Left ventricle myocardium inferior (tissue), 1 donor: ENCODE measurements at places on chromosomes 4 and X. TPM values are rescaled to one million over a fixed set of nuclear protein-coding genes. Genes with fewer than 3 reads are reported as not detected.

DNA sequence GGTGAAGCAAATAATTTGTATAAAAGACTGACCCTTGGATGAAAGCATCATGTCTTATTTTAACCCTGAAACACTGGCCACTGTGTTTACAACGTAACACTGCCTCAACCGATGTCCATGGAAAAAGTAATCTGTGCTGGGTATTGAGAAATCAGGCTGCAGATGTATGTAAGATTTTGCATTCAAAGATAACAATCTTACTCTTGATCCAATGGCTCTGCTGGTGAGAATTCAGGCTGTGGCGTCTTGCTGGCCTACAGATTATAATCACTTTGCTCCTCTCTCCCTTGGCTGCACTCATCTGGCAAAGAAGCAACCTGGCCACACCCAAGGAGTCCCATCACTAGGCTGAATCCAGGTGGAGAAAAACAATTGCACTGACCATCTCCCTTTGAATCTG, 7.5 kb downstream of the ADGRA3 start:
- no peaks in the 10 kb centered on the region for H3K36me3 ChIP-seq
- no peak overlapping the region for H3K27ac ChIP-seq
- H3K4me1 ChIP-seq = peaks cover 42% of the 10 kb centered on the region
- no peak for DNase-seq

DNA sequence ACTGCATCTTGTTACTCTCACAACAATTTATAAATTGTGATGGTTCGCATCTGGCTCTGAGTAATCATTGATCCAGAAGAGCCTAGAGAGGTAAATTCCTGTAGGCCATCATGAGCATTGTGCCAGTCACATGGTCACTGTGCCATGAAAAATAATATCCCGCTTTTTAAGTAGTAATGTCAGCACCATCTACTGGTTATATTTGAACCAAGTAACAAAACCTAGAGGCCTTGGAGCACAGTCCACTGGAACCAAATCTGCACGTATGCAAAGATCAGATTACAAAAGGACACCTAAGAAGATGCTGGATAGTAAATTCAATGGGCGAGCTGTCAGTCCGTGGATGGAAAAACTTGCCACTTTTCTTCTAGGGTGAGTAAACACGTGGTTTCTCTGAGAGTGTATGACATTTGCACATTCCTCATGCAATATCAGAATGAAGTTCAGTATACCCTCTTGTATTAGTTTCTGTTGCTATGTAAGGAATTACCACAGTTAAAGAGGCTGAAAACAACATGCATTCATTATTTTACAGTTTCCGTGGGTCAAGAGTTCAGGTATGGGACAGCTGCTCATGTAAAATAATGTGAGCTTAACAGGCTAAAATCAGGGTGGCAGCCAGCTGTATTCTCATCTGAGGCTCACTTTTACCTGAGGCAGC, 26.8 kb downstream of the FAM114A1 start:
- H3K27me3 ChIP-seq = no peaks in the 10 kb centered on the region
- no peak overlapping the region for H3K27ac ChIP-seq
- peaks cover 5% of the 10 kb centered on the region for H3K4me1 ChIP-seq
- H3K4me3 ChIP-seq = no peak overlapping the region
- peaks cover 33% of the 10 kb centered on the region for H3K36me3 ChIP-seq

ENOX2 gene
- 14.1 TPM for total RNA-seq

SHROOM3 gene
- 16.2 TPM for total RNA-seq

CYP2U1 gene
- 9.4 TPM for total RNA-seq

DNA sequence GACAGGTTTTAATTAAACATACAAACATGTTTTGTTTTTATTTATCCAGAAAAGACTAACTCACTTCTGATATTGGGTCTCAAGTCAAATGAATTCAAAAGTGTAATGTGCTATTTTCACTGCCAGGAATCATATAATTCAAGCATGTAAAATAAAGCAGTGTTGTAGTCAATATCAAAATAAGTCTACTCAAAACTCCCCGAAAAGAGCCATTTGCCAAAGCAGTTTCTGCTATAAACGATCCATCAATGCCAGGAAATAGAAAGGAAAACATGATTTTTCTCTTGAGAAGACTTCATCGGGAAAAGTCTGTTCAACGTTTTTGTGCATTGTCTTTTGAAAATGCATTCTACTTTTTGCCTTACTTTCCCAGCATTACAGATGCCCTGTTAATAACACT, 633.3 kb downstream of the FAT4 start:
- no peaks in the 10 kb centered on the region for H3K4me1 ChIP-seq
- no peak overlapping the region for H3K4me3 ChIP-seq
- H3K36me3 ChIP-seq = no peaks in the 10 kb centered on the region
- no peak for DNase-seq
- no peak overlapping the region for H3K27ac ChIP-seq
- H3K27me3 ChIP-seq = no peaks in the 10 kb centered on the region

- H3K27me3 ChIP-seq = no peaks in the 10 kb centered on the region
- peaks cover 10% of the 10 kb centered on the region for H3K36me3 ChIP-seq
Measured at GRCh38 chr4:53997898-53998297, 66.5 kb downstream of the CHIC2 start.

- H3K36me3 ChIP-seq = no peaks in the 10 kb centered on the region
- peaks cover 14% of the 10 kb centered on the region for H3K4me1 ChIP-seq
- no peaks in the 10 kb centered on the region for H3K27me3 ChIP-seq
- peak overlapping the region; percentile 88 for H3K27ac ChIP-seq
- no peak for DNase-seq
- H3K4me3 ChIP-seq = peak overlapping the region; percentile 74
Measured at GRCh38 chrX:49877397-49878101, 1.7 kb upstream of the USP27X start.

DNA sequence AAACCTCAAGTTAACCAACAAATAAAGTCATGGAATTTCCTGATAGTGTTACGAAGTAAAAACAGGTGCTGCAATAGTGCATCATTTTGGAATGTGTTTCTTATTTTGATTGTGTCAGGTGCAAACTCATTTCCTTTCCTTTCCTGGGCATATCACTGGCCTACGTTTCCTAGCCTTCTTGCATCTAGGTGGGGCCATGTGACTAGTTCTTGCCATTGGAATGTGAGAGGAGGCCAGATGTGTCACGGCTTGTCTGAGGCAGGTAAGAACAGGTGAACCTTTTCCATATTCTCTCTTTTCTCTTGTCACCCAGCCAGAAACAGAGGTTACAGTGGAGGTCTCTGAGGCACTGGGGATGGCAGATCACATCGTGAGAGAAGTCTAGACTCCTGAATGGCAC, 868.0 kb downstream of the RPA4 start:
- no peaks in the 10 kb centered on the region for H3K36me3 ChIP-seq
- H3K27ac ChIP-seq = no peak overlapping the region
- H3K4me3 ChIP-seq = no peak overlapping the region
- no peak for DNase-seq

- peaks cover 12% of the 10 kb centered on the region for H3K4me1 ChIP-seq
- DNase-seq = no peak
- no peak overlapping the region for H3K4me3 ChIP-seq
- no peaks in the 10 kb centered on the region for H3K27me3 ChIP-seq
- no peak overlapping the region for H3K27ac ChIP-seq
- no peaks in the 10 kb centered on the region for H3K36me3 ChIP-seq
Measured at GRCh38 chr4:75633846-75634245, 3.5 kb upstream of the CDKL2 start.

GRCh38 chr4:1074077-1074476, 39.3 kb downstream of the RNF212 start:
- no peak overlapping the region for H3K4me3 ChIP-seq
- no peaks in the 10 kb centered on the region for H3K4me1 ChIP-seq
- DNase-seq = no peak
- no peaks in the 10 kb centered on the region for H3K36me3 ChIP-seq
- no peak overlapping the region for H3K27ac ChIP-seq
- H3K27me3 ChIP-seq = peaks cover 44% of the 10 kb centered on the region

GRCh38 chr4:104524026-104524425, 29.3 kb upstream of the CXXC4 start:
- H3K27ac ChIP-seq = no peak overlapping the region
- no peaks in the 10 kb centered on the region for H3K4me1 ChIP-seq
- H3K27me3 ChIP-seq = no peaks in the 10 kb centered on the region
- no peak overlapping the region for H3K4me3 ChIP-seq
- no peaks in the 10 kb centered on the region for H3K36me3 ChIP-seq

TMPRSS11A gene
- total RNA-seq = not detected

FAM149A gene
- 12.2 TPM for total RNA-seq

DNA sequence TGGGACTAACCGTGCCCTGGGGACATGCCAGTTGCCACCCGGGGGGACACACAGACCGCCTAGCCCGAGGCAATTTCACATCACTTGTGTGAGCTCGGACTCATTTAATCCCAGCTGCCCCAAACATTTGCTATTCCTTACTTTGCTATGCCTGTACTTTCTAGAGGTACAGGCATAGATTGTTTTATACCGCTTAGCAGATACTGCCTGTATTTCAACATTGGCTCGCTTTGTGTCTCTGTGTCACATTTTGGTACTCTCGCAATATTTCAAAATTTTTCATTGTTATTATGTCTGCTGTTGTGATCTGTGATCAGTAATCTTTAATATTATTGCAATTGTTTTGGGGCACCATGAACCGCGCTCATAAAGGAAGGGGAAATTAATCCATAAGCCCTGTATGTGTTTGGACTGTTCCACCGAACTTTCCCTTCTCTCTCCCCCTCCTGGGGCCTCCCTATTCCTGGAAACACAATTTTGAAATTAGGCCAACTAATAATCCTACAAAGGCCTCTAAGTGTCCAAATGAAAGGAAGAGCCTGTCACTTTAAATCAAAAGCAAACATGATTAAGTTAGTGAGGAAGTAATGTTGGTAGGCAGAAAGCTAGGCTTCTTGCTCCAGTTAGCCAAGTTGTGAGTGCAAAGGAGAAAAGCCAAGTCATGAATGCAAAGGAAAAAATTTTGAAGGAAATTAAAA, 568 bp upstream of the CASP6 start:
- peaks cover 3% of the 10 kb centered on the region for H3K36me3 ChIP-seq
- peak overlapping the region; percentile 90 for H3K4me3 ChIP-seq
- H3K27me3 ChIP-seq = no peaks in the 10 kb centered on the region
- H3K4me1 ChIP-seq = peaks cover 33% of the 10 kb centered on the region

DNA sequence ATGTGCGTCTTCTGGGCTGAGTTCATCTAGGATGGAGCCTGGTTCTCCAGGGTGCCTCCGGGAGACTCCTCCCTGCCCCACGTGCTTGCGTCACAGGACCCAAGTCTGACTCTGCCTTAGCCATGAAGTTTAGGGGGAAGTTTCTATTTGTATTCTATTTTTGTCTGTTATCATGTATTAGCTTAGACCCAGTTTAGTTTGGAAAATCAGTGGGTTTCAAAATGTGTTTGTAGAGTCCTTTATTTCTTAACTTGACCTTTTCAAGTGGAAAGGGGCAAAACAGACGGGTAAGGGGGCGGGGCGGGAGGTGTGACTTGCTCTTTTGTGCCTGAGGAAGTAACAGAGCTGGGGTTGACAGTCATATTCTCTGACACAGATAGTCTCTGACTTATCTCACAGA, 86.0 kb downstream of the HTT start:
- no peaks in the 10 kb centered on the region for H3K4me1 ChIP-seq
- no peak for DNase-seq
- no peak overlapping the region for H3K4me3 ChIP-seq

ADH1B gene
- total RNA-seq = 91.9 TPM

GRCh38 chrX:150934453-150934852, 36.0 kb upstream of the CD99L2 start:
- H3K27me3 ChIP-seq = no peaks in the 10 kb centered on the region
- no peak overlapping the region for H3K27ac ChIP-seq
- no peak overlapping the region for H3K4me3 ChIP-seq
- DNase-seq = no peak

KIF4A gene
- 0.25 TPM for total RNA-seq

NOCT gene
- 8.4 TPM for total RNA-seq

DNA sequence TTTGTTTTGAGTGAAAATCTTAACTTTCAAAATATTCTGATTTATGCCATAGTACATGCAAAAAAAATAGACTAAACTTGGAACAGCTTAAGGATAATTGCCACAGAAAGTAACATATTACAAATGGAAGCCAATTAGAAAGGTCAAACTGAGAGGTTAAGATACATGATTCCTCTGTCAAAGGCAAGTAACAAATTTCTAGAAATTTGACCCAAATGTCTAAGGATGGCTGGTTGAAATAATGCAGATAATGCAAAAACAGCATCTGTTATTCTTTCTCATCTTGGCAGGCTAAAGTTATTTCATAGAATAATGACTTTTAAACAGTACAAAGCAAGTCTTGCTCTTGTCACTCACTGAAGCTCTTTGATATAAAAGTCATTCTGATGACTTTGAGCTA, 10.5 kb downstream of the FGF5 start:
- no peak overlapping the region for H3K27ac ChIP-seq
- no peak overlapping the region for H3K4me3 ChIP-seq

GRCh38 chr4:89837993-89838390, 1.0 kb upstream of the SNCA start:
- peak overlapping the region; percentile 76 for H3K4me3 ChIP-seq
- H3K36me3 ChIP-seq = no peaks in the 10 kb centered on the region
- H3K4me1 ChIP-seq = peaks cover 20% of the 10 kb centered on the region
- no peak for DNase-seq
- peaks cover 77% of the 10 kb centered on the region for H3K27me3 ChIP-seq
- no peak overlapping the region for H3K27ac ChIP-seq

- no peak for DNase-seq
- no peak overlapping the region for H3K4me3 ChIP-seq
- H3K4me1 ChIP-seq = peaks cover 20% of the 10 kb centered on the region
- H3K27ac ChIP-seq = no peak overlapping the region
- no peaks in the 10 kb centered on the region for H3K36me3 ChIP-seq
Measured at GRCh38 chr4:23773884-23774636, 115.8 kb downstream of the PPARGC1A start.

FAM200B gene
- total RNA-seq = 29.1 TPM

DNA sequence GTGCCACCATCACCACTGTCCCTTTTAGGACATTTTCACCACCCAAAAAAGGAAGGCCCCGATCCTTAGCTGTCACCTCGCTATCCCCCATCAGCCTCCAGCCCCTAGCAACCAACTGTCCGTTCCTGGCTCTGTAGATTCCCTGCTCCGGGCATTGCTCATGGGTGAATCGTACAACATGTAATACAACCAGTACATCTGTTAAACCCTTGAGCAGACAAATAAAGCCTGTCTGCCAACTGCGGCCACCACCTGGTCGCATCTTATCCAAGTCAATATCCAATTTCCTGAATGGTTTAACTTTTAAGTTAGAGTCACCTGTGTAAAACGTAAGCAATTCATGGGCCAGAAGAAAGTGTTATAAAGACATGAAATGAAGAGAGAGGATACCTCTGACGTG, 251.9 kb downstream of the AFAP1 start:
- no peak for DNase-seq
- peaks cover 28% of the 10 kb centered on the region for H3K27me3 ChIP-seq
- H3K27ac ChIP-seq = no peak overlapping the region
- no peaks in the 10 kb centered on the region for H3K4me1 ChIP-seq
- H3K36me3 ChIP-seq = no peaks in the 10 kb centered on the region
- H3K4me3 ChIP-seq = no peak overlapping the region

DNA sequence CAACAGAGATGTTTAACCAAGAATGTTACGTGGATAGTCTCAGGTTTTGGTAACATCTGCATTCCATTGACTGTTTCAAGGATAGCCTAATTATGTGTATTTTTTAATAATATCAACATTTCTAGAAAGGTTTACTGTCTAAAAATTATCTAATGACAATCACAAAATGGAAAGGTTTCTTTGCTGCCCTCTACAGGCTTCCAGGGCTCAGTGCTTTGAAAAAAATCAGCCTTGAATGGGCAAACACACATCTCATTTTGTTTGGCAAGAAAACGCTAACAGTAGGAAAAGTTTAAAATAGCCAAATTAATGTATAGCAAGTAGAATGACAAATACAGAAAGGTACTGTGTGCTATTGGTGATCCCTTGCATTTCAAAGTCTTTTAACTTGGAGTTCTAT, 223.4 kb upstream of the PRPS2 start:
- no peak for DNase-seq
- H3K4me1 ChIP-seq = no peaks in the 10 kb centered on the region
- no peaks in the 10 kb centered on the region for H3K36me3 ChIP-seq
- no peaks in the 10 kb centered on the region for H3K27me3 ChIP-seq
